ENCODE measurements at places on chromosomes 1 and 21.

- no peak for DNase-seq
These were observed 84.8 kb upstream of the CACYBP start for GRCh38 chr1:174914991-174915390.

GRCh38 chr1:32392325-32392724 is 1.9 kb downstream of the BSDC1 start:
- no peak for DNase-seq

- no peak for DNase-seq
These were observed 124.8 kb downstream of the CLEC20A start for GRCh38 chr1:178371933-178372388.

DNA sequence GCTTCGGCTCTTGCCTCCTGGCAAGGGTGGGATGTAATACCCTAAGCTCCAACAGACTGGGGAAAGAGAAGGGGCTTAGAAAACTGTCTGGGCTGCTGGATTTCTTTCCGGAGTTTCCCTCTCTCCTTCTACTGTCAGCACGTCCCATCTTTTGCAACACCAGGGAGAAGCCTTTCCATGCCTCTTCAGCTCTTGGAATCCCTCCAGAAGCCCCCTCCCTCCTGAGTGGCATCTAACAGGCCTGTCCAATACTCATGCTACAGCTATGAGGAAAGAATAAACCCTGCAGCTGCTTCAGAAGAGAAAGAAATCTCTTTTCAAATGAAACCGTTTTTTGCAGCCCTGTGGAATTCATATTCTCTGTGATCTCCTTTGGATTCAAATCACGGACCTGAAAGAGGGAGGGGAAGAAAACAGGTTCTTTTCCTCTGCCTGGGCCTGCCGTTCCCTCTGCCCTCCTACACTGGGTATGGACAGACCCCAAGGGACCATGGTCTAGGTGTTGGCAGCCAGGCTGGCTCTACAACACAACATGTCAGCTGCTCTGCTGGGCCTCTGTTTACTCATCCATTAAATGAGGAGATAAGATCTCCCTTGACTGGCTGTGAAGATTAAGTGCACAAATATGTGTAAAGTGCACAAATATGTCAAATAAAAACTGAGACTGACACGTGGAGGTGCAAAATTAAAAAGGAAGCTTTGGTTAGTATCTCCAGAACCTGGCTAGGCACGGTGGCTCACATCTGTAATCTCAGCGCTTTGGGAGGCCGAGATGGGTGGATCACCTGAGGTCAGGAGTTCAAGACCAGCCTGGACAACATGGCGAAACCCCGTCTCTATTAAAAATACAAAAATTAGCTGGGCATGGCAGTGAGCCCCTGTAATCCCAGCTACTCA is 6.0 kb upstream of the CAPN2 start:
- peak; percentile 74 for DNase-seq

- DNase-seq, result no peak
These were observed 97.2 kb downstream of the TBX15 start for GRCh38 chr1:118890851-118891384.

DNA sequence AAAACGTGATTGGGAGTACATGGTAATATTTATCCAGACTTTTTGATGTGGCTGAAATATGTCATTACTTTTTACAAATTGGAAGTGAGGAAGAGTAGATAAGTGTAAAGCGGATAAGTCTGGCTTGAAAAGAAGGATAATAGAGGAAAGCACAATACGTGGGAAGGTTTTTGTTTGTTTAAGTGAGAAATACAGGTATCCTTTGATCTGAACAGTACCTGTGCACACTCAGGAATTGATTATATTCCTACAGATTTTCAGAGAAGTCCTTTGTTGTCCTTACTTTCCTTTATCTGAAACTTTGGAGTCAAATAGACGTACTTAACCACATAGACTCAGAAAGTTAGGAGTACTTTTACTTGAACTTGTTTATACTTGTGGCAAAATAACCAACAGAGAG is 20.2 kb downstream of the CCDC18 start:
- no peak for DNase-seq

GRCh38 chr1:2446394-2446793 is 29.7 kb upstream of the PLCH2 start:
- DNase-seq, result no peak

GRCh38 chr1:228259368-228259894 is 51.6 kb downstream of the OBSCN start:
- DNase-seq, result no peak

GRCh38 chr1:225667362-225667761 is 14.4 kb upstream of the ENAH start:
- no peak for DNase-seq

DNA sequence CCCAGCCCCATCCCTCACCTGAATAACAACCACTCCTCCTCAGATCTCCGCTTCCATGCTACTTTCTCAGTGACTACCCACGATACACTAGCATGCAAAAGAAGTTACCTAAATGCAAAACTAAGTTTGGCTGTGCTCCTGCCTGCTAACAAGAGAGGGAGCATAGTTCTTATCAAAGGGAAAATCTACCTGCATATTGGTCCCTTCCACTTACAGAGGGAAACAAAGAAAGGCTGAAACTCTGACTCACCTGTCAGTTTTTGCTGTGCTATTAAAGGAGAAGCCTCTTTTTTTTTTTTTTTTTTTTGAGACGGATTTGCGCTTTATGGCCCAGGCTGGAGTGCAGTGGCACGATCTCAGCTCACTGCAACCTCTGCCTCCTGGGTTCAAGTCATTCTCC is 43.8 kb upstream of the RAVER2 start:
- no peak for DNase-seq

All from AG09319 (cell line).